NCI-H2081 (cell line): ENCODE measurements at places on chromosomes 5 and 9.
A peak's percentile ranks its signal among the peaks of the same experiment; 100 is the strongest.

- no peak for DNase-seq
Observed at GRCh38 chr5:103572454-103572853, 9.9 kb upstream of the NUDT12 start.

GRCh38 chr9:80156756-80157472 lies 585.1 kb downstream of the TLE4 start:
- peak; percentile 37 for DNase-seq

DNA sequence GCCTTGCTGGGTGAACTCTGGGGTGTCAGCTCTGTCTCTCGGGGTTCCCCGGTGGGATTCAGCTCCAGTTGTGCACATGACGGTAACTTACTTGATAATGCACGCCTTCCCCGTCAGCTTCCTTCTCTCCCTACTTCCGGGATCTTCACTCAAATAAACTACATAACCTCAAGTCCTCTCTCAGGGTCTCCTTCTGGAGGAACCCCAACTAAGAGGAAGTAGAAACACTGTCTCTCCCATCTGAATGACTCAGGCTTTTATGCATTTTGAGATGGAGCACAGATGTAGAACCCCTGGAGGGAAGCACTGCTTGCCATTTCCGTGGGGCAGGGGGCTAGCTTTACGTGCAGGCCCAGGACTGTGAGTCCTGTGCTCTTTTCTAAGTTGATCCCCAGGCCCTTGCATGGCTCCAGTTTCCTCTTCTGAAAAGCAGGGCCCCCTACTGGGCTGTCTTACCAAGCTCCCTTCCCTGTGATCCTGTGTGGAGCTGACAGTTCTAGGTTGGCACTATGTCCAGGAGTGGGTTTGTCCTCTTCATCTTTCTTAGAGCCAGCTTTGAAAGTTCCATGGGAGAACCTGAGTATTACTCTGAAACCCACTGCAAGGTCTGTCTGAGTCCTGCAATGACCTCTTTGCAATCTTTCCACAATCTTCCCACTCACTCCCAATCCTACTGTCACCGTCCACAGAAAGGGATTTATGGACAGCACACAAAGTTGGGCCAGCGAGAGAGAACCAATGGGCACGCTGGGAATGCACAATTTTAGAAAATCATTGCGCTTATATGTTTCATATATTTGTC lies 17.7 kb downstream of the S1PR3 start:
- no peak for DNase-seq

GRCh38 chr5:157358871-157359270 lies 92.9 kb downstream of the CYFIP2 start:
- DNase-seq, result no peak

GRCh38 chr5:111144352-111144930 lies 52.3 kb downstream of the WDR36 start:
- no peak for DNase-seq

DNA sequence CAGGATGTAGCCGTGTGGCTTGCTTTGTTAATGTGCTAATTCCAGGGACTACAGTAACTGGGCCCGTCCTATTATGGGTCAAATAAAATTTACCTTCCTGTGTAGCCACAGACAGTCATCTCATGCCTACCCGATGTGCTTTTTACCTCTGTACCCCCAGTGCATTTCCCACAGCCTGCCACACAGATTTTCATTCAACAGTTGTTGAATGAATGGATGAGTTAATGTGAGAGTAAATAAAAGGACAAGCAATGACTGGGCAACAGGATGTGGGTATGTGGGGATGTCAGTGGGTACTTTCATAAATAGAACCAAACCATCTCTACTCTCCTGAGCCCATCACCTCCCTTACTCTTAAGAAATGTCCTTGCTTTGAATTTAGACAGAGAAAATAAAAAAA lies 441.2 kb upstream of the ZNF462 start:
- DNase-seq, result no peak

DNA sequence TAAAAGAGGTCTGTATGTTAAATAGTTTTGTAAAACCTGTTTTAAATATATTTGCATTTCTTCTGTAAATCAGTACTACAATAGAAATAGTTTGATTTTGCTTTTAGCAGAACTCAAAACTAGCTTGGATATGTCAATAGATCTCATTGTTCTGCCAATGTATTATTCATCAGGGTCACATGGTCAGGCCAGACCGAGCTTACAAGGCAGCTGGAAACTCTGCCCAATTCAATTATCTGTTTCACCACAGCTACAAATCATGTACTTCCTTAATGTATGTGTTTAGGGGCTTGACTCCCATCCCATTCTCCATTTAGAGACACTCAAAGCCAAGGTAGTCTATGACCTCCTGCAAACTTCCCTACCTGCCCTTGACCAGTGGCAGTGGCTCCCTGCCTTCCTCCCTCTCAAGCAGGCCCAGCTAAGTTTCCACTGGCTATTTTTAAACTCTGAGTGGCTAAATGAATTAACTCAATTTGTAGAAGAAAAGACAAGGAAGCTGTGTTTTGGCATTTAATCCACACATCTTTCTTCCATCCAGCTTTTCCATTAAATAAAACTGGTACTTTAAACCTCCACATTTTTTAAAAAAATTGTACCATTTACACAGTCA lies 46.4 kb upstream of the SELENOP start:
- DNase-seq, result no peak

DNA sequence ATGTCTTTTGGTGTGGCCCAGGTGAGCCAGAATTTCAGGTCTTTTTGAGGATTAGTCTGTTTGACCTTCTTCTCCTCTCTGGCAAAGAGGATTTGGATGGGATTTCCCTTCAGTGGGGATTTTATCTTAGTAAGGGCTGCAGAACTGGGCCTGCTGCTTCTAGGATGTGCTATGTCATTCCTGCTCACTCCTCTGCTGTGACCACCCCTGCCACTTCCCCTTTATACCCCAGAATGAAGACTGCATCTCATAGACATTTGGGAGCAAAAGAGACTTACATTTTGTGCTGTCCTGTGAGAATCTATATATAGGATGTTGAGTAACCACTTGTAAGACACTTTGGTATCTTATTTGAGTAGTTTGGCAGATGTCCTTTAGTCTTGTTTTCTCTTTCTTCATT lies 76.2 kb downstream of the ARHGAP26 start:
- DNase-seq, result no peak

GRCh38 chr9:107948086-107948485 lies 458.5 kb upstream of the KLF4 start:
- no peak for DNase-seq

DNA sequence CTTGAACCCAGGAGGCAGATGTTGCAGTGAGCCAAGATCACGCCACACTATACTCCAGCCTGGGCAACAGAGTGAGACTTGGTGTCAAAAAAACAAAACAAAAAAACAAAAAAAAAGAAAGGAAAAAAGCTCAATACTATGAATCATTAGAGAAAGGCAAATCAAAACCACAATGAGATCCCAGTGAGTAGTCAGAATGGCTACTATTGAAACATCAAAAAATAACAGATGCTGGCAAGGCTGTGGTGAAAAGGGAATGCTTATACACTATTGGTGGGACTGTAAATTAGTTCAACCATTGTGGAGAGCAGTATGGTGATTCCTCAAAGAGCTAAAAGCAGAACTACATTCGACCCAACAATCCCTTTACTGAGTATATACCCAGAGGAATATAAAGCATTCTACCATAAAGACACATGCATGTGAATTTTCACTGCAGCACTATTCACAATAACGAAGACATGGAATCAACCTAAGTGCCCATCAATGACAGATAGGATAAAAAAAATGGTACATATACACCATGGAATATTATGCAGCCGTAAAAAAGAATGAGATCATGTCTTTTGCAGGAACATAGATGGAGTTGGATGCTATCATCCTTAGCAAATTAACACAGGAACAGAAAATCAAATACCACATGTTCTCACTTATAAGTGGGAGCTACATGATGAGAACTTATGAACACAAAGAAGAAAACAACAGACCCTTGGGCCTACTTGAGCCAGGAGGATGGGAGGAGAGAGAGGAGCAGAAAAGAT lies 81.9 kb upstream of the ARRDC3 start:
- DNase-seq, result no peak

- no peak for DNase-seq
Observed at GRCh38 chr9:32220750-32221149, 163.7 kb upstream of the ACO1 start.

DNA sequence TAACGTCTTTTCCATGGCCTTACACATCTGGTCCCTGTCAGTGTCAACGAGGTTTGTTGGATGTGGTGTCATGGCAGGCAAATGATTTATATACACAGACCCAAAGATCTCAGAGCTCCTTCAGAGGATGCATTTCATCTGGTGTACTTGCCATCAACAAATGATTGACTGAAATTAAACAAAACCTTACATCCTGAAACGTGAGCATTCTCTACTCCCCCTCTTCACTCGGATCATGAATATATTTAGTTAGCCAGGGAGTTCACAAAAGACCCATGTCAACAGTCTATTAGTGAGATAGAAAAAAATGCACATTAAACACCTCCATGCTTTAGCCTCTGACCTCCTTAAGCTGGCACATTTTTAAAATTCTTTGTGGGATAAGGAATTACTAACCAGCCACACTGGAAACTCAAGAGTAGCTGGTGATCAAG lies 215.6 kb downstream of the EFNA5 start:
- no peak for DNase-seq

- DNase-seq, result no peak
Observed at GRCh38 chr5:161547406-161547737, 847 bp upstream of the GABRB2 start.

DNA sequence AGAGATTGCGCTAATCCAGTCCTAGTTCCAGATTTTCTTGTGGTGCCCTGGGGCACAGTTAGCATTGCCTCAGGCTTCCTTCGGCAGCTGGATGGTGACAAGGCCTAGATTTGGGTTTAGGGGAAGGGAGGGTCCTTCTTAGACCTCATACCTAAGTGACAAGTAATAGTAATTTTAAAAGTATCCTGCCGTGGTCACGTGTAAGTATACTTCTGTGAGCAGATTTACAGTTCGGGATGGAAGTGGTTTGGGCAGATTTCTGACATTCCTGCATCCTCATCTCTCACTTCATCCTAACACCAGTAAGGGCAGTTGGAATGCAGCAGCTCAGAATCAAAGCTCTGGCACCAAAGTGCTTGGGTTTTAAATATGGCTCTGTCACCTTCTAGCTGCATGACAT lies 71.6 kb downstream of the LRRC70 start:
- DNase-seq, result no peak

- DNase-seq, result no peak
Observed at GRCh38 chr9:81969971-81970370, 18.6 kb upstream of the SPATA31D1 start.

GRCh38 chr9:134057307-134057657 lies 10.5 kb downstream of the BRD3 start:
- no peak for DNase-seq

DNA sequence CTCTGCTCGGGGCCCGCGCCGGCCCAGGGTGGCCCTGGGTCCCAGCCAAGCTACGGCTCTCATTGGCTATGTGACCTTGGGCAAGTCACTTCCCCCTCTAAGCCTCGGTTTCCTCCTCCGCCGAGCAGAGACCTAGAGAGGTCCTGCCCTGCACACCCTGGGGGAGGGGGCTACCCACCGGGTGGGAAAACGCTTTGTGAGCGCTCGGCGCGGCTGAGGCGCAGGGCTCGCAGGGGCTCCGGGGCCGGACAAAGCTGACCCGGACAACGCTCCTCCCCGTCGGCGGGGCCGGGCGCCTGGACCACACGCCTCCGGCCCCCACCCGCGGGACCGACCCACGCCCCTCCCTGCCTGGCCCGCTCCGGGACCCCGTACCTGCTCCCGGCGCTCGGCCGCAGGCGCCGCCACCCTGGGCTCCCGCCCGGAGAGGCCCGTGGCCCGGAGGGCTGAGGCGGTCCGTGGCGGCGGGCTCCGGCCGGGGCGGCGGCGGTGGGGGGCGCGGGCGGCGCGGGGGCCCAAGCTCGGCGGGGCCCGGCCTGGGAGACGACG lies 85.7 kb upstream of the MELK start:
- DNase-seq, result no peak
